ENCODE measurements at places on chromosomes 6 and 20.
A peak's percentile ranks its signal among the peaks of the same experiment; 100 is the strongest.

DNA sequence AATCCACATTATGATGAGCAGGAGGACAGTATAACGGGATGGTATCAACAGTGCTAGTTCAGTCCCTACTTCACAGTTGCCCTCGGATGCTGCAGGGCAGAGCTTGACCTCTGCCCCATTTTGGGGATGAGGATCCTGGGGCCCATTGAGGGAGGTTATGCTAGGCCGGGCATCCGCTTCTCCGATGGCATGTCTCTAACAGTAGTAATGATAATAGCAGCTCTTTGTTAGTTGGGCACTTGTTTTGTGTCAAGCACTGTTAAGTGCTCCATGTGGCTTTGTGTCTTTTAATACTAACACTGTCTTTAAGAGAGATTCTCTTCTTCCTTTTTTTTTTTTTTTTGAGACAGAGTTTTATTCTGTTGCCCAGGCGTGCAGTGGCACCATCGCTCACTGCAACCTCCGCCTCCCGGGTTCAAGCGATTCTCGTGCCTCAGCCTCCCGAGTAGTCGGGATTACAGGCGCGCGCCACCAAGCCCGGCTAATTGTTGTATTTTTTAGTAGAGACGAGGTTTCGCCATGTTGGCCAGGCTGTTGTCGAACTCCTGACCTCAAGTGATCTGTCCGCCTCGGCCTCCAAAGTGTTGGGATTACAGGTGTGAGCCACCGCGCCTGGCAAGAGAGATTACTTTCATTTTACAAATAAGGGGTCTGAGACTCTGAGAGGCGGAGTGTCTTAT is 1.1 kb downstream of the MAPRE1 start:
- no peak for DNase-seq

DNA sequence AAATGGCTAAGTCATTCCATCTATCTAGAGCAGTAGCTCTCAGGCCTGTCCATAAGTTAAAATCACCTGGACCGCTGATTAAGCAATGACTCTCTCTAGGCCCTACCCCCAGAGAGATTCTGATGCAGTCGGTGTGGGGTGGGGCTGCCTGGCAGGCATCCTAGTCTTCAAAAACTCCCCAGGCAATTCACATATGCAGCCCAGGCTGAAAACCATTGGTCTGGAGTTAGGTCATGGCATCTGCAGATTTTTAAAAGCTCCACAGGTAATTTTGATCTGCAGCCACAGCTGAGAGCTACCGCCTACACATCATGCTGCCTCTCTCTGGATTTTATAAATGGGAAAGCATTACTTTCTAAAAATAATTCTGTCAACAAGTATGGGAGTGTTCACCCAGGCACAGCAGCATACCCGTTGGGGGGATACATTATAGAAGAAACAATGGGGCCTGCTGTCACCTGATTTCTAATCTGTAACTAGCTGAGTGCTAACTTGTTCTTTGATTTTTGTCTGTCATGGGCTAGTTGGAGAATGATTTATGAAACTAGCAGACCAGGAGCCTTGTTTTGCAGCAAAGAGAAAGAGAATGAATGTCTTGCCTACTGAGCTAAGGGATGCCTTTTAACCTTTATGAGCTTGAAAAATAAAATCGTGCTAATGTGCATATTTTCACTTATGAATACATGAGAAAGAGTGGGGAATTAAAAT is 44.1 kb upstream of the ATXN1 start:
- no peak for DNase-seq

DNA sequence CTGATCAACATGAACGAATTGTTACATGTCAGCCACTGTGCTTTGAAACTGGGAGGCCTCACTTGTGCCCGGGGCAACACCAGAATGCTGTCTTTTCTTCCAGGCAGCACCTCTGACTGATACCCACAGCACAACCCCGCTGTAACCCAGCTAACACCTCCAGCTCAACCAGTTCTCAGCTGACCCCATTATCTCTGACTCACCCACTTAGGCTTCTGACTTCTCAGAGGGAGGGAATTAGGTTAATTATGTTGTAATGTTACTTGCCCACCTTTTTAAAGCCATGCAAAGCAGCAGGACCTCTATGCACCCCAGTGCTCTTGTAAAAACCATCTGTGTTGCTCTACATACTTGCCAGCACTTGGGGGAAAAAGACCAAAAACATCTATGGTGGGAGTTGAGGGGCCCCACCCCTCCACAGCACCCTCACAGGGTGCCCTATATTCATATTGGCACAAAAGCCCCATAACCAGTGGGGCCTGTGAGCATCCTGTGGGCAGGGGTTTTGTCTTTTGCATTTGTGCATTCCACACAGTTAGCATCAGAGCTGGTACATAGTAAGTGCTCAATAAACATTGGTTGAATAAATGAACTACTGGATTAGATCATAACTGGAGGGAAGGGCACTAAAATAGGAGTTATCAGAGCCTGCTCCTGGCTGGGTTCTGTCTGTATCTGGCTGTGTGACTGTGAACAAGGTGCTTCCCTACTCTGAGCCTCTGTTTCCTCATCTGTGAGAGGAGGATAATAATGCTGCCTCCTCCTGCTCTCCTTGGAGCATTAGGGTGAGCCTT is 22.3 kb downstream of the BNIP5 start:
- DNase-seq = no peak

GRCh38 chr6:135503703-135504475 is 6.3 kb upstream of the AHI1 start:
- DNase-seq = no peak

DNA sequence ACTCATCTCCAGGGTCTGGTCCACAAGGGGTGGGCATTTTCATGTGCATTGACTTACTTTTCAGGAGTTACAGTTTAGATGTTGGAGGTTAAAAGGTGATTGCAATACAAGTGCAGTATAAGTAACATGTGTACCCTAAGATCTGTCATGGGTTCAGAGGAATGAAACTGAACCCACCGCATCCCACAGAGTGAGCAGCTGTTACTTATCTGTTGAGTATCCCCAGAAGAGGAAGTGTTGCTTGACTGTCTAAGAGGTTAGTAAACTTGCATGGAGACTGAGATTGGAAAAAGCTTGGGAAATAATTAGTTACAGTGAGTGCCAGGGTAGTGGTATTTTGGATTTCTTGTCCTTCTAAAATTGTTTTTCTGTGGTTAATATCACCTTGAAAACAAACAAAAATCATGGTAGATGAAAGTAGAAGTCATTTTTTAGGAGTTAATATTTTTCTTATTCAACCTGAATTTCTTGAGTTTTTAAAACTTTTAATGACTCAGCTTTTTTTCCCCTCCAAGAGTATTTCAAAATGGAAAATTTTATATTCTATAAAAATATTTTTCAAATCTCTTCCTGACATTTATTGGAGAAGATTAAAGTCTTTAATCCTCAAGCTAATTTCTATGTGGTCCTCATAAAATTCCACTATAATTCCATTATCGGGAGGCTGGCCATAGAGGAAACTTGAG is 306.1 kb downstream of the ZNF217 start:
- DNase-seq = no peak

- no peak for DNase-seq
These were observed 50.7 kb downstream of the DSTN start for GRCh38 chr20:17620371-17621228.

DNA sequence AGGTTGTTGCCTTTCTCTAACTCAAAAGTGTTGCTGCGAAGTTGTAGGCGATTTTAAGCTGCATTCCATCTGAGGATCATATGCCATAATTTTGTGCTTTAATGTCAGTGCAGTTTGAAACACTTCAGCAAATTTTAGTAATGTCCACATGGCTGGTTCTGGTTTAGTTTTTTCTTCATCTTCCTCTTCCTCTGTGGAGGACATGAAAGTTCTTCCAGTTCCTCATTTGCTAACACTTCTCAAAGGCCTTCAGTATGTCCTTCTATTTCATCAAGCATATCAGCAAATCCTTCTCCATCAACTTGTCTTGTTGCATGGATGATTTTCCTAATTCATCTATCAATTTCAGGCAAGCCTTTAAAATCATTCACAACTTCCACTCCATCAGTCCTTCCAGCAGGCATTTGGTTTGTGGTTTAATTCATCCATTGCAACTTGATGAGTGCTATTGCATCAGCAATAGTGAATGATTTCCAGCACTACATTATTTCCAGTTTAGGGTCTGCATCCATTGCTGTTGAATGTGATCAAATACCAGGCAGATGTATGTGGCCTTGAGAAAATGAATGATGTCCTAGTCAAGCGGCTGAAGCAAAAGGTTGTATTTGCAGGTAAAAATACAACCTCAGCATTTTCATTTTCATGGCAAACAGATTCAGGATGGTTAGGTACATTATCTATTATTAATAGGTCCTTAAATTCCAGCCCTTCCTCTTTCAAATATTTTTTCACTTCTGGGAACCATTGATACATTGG is 20.2 kb downstream of the SHLD1 start:
- DNase-seq = no peak

DNA sequence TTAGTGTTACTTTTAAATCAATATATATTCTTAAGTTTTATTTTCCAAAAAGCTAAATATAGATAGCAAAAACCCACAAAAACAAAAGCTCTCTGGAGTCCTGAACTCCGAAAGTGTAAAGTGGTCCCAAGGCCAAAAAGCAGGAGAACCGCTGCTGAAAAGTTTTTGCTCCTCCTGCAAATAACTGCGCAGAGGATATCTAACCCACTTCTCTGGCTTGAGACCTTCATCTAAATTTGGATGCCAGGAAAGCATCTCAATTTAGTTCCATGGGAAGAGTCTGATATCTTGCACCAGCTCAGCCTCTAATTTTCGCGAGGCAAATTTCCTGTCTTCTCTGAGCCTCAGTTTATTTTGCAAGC is 523 bp downstream of the MRPS10 start:
- no peak for DNase-seq

GRCh38 chr6:136383268-136383937 is 93.8 kb upstream of the BCLAF1 start:
- no peak for DNase-seq

DNA sequence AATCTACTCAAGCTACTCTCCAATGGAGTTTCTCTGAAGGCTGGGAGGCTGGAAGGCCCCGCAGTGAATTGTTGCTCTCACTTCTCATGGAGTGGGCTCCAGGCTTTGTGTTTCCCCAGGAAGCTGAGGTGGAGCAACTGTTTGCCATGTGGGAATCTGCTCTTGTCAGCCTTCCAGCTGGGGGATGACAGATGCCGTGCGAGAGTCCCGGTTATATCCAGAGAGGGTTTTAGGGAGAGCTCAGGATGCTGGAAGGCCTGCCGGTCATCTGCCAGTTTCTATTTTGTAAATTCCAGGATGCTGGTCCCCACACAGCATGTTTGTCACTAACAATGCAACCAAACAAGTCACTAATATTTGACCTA is 98.2 kb upstream of the NAA20 start:
- peak; percentile 53 for DNase-seq

DNA sequence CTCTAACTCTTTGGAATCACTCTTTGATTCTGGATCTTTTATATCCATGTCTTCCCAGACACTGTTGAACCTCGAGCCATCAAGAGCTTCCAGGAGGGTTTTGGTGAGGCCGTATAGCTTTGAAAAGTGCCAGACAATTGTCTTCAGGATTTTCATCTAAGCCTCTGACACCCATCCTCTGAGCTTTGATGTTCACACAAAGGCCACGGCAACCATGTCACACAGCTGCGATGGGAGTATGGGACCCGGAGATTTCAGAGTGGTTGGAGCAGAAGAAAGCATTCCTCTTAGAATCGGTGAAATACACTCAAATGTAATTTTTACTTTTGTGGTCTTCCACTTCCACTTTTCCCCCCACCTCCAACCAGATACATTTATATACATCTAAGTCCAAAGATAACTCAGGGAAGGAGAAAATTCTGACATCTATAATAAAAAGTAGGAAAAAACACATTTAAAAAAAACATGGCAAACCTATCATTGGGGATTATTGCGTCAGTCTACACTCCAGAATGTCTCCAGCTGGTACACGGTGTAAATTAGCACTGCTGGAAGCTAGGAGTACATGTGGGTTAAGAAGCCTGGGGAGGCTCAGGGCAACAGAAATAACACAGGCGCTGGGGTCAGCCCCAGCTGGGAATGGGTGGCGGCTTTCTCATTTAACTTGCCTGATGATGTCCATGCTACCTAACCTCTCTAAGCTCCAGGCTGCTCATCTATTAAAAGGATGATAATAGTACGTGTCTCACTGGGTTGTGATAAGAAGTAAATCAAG is 92.7 kb downstream of the LY86 start:
- DNase-seq = no peak

GRCh38 chr20:15122613-15123012 is 785.2 kb upstream of the FLRT3 start:
- no peak for DNase-seq

DNA sequence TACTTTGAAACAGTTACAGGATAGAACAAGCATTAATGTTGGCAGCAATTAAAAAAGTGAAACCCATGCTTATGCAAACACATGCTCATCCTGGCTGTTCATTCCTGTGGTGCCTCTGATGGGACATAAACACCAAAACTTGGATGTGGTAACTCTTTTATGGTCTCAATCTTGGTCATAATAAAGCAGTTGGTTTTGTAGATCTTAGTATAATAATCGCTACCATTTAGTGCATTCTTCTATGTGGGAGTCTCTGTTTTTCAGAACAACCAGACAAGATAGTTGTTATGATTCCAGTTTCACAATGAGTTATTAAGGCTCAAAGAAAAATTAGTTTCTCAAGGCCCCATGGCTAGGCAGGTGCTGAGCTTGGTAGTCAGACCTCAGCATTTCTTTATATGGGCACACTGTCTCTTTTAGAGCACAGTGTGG is 184.0 kb downstream of the UTRN start:
- no peak for DNase-seq

GRCh38 chr6:121837545-121838229 is 402.2 kb downstream of the GJA1 start:
- DNase-seq = no peak

- DNase-seq = no peak
These were observed 117.1 kb upstream of the PREP start for GRCh38 chr6:105519954-105520353.

DNA sequence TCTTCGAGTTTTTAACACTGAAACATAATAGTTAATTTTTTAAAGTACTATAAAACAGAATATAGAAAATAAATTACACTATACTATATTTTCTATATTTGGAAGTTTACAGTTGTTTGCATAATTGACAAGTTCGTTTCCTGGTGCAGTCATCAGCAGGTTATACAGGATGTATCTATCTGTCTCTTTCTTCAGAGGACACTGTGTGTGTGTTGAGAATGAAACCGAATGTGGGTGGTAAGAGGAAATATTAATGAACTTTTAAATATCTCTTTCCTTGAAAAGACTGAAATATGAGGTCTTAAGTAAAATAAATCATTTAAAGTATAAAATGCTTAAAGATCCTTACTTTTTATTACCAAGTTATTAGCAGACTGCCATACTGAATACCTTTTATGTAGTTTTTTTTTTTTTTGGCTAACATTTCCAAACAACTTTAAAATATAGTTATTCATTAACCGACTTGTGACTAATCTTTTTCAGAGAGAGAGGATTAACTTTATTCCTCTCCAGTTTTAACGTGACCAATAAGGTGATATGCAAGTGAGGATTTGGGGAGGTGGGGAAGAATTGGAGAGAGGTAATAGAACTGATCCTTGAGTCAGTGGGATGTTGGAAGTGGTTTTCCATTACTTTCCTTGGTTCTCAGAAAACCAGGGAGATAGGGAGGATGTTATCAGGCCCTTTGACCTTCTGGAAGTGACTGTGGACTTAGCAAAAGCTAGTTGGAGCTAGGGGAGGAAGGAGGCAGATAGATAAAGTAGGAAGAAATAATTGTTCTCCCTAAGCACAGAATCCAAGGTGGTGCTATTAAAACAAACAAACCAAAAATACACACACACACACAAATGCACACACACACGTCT is 380.0 kb upstream of the FLRT3 start:
- no peak for DNase-seq

GRCh38 chr20:5135363-5136012 is 8.7 kb downstream of the CDS2 start:
- no peak for DNase-seq
